Brain microvascular endothelial cell (primary cell): ENCODE measurements at places on chromosomes 7 and 10.

DNA sequence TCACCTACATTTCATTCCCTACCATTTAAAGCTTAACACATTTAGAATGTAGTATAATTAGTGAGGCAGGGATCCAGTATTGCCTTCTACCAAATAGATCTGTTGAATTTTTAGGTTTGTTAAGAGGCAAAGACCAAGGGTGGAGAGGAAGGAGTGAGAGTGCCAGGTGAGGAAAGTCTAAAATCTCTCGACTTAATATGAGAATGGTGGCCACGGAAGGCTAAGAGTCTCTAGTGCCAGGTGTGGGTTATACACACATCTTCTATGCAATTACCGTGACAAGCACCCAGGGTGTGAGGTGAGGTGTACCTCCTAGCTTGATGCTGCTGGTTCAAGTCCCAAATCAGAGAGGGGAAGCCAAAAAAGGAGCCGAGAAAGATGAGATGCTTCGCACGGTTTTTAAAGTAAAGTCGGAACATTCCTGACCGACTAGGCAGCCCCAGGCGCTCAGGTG lies 439 bp downstream of the IQUB start:
- no peak for DNase-seq

DNA sequence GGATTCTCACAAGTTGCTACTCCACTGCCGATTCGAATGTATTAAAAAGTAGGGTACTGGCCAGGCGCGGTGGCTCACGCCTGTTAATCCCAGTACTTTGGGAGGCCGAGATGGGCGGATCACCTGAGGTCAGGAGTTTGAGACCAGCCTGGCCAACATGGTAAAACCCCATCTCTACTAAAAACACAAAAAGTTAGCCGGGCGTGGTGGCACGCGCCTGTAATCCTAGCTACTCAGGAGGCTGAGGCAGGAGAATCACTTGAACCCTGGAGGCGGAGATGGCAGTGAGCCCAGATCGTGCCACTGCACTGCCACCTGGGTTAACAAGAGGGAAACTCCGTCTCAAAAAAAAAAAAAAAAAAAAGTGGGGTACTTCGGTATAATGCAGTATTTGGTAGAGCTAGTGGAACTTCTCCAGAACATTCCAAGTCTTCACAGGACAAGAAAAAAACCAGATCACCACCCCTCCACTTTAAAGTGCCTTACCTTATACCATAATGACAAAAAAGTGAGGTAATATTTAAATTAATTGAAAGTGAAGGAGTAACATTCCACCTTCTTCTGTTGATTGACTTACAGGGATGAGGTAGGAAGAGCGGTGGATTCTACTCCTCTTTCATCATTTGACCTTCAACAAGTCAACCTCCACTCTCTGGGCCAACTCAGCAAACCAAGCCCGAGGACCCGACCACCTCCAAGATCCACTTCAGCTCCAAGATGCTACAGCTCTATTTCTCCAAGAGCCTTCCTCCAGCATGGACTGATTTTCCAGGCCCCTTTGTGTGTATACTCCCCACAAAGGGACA lies 2.0 kb downstream of the BAZ1B start:
- no peak for DNase-seq

- DNase-seq, result no peak
Measured at GRCh38 chr7:79787623-79788022, 334.2 kb upstream of the MAGI2 start.

- DNase-seq, result no peak
Measured at GRCh38 chr7:112150823-112151641, 55.2 kb downstream of the DOCK4 start.

GRCh38 chr7:84060760-84061261 lies 133.8 kb downstream of the SEMA3A start:
- peak; percentile 11 for DNase-seq

DNA sequence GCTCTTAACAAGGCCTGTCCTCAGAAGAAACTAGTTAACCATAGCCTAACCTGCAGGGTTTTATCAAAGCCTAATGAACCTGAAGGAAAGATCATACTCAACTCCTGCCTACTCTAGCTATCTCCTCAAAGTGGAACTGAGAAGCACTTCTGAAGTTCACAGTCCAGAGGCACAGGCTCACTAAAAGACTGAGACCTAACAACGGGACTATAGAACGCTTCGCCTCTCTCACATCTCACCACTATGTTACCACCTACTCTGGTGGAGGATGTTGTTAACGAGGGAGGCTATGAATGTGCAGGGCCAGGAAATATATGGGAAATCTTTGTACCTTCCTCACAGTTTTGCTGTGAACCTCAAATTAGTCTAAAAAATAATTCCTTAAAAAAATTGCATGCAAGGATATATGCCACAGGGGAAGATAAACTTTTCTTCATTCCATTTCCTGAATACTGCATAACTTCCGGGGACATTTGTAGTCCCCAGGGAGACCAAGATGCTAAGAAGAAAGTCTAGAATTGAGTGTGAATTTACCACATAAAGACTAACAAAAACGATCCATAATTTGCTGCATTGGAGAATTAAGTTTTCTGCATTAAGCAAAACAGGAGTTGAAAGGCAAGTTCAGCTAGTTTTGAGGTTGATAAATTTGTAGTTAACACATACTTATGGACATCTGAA lies 21.6 kb downstream of the LIPJ start:
- no peak for DNase-seq

GRCh38 chr10:35420044-35420443 lies 83.7 kb downstream of the CCNY start:
- DNase-seq, result no peak
